ENCODE measurements at places on chromosomes 13 and 19.

DNA sequence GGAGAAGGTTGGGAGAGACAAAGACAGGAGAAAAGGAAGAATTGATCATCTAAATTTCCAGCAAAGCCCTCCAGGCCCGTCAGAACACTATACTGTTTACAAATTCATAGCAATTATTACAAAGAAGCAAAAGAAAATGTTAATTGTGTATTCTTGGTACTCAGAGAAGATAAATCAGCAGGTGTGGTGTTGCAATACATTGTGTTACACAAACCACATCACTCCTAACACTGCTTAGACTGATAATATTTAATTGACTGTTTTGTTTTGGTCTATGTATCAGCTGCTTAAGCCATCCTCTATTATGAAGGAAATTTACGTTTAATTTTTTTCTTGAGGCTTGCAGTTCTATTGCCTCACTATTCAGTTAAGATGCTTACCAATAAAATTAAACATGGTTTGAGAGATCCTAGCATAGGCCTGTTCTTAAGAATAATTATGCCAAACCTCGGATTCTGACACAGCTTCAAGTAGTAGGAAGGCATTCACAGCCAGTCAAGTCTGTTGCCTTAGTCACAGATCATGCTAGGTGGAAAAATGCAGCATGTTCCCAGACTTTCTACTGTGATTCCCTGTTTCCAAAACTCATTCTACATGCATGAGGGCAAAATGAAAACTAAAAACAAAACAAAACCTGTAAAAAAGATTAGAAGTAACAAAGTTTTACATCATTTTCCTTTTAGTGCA lies 129.2 kb downstream of the TBC1D4 start:
- no peak for DNase-seq

DNA sequence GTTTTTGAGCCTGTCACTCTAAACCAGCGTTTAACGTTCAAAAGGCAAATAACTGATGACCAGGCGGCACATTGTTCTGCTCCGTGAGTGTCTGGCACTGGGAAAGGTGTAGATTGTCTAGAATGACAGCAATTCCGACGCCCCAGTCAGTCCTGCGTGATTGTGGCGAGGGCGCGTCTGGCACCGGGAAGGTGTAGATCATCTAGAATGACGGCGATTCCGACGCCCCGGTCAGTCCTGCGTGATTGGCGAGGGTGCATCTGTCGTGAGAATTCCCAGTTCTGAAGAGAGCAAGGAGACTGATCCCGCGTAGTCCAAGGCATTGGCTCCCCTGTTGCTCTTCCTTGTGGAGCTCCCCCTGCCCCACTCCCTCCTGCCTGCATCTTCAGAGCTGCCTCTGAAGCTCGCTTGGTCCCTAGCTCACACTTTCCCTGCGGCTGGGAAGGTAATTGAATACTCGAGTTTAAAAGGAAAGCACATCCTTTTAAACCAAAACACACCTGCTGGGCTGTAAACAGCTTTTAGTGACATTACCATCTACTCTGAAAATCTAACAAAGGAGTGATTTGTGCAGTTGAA lies 26.1 kb upstream of the NDUFS7 start:
- DNase-seq = no peak

DNA sequence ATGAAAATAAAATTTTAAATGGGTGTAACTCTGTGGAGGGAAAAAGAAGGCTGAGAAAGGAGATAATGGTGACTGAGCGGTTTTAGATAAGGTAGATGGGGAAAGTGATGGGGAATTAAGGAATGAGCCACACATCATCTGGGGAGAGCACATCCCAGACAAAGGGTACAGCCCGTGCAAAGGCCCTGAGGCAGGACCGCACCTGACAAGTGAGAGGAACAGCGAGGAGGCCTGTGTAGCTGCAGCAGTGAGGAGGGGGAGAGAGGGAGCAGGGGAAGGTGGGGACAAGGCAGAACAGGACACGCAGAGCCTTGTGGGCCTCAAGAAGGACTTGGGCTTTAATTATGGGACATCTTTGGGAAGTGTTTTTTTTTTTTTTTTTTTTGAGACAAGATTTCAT lies 1.8 kb upstream of the CELF5 start:
- DNase-seq = no peak

DNA sequence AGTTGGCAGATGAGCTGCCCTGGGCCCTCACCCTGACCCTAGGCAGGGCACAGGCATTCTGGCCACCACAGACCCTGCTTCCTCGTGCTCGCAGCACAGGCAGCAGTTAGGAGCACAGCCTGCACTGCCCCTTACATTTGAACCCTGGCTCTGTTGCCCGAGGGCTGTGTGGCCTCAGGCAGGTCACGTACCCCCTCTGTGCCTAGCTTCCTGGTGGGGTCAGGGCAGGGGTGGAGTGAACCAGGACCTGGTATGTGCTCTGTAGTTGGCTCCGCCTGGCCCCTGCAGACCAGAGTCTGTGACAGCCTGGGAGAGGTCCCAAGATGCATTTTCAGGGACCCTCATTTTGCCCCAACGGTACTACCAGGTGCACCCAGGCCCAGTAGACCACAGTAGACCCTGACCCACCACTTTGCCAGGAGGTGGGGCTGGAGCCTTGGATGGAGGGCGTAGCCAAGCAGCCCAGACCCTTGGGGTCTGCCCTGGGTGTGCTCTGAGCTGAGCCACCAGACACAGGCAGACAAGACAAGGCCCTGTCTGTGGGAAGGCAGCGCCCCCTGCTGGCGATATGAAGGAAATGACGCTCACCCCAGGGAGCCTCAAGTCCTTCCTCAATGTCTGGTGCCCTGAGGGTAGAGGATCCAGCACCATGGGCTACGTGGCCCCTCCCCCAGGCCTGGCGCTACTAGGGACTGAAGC lies 9.1 kb downstream of the LYL1 start:
- peak; percentile 89 for DNase-seq

- DNase-seq = peak; percentile 12
Measured at GRCh38 chr13:98976338-98976737, 1.5 kb downstream of the DOCK9 start.

DNA sequence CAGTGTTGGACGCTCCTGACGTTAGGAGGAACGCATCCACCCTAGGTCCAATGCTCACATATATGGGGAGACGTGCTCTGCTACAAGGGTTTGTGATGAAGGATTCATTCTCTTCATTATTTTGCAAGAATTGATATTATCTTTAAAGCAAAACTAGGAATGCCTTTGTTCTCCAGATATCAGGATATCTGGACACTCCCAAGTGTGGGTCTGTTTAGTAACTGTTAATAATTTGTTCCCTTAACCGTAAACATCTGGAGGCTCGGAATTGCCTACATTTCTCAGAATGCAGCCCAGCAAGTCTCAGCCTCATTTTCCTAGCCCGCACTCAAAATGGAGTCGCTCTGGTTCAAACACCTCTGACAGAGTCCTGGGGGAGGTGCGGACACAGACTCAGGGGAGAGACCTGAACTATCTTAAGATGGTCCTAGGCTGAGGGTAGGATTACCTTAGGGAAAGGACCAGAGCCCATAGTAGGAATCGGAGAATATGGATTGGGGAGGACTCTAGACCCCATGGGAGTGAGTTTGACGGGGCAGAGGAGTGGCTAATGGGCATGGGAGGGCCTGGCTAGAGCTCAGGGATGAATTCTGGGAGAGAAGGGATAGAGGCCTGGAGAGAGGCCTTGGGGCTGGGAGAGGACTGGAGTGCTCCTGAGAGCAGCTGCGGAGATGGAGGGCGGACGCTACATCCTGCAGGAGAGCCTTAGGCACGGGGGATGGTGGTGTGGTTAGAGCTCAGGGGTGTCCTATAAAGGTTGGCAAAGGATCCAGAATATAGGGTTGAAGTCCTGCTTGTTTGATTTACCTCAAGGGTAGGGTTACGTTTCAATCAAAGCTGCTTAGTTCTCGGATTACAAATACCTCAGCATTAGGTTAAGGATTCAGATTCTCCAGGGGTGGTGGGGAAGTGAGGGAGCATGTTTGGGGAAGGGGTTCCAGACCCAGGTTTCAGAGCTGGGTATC lies 43.2 kb downstream of the ZNF331 start:
- no peak for DNase-seq

- no peak for DNase-seq
Measured at GRCh38 chr19:55601084-55601483, 996 bp downstream of the ZNF524 start.

GRCh38 chr19:11552666-11553372 lies 6.2 kb downstream of the ELOF1 start:
- no peak for DNase-seq

DNA sequence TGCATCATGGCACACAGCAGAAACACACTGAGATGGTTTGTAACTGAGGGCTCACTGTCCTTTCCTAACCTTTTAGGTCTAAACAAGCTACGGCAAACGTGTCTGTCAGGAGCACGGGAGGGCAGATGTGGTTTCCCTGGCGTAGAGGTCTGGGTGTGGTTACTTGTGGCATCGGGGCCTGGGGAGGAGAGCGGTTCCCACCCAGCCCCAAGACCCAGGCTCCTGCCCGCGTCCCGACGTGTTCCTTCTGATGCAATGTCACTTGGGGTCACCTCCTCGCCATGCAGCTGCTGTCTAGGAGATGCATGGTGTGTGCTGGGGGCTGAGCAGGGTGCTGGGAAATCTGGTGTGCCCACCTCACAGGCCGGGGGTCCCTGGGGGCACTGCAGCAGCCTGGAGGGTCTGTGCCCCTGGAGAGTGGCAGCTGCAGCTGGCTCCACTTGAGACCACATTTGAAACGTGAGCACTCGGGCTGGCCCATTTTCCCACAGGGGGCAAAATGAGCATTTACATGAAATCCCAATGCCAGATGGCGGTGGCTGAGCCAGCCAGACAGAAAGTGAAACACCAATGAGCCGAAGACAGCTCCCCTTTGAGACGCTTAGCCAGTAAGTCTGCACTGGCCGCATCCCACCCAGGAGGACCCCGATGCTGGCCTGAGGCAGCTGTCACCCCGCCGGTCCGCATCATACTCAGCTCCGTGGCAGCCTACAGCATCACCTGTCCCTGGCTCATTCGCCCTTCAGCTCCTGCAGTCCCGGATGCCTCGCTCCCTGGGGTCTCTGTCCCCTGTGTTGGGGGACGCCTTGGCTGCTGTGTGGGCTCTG lies 22.3 kb upstream of the MYDGF start:
- DNase-seq = no peak

DNA sequence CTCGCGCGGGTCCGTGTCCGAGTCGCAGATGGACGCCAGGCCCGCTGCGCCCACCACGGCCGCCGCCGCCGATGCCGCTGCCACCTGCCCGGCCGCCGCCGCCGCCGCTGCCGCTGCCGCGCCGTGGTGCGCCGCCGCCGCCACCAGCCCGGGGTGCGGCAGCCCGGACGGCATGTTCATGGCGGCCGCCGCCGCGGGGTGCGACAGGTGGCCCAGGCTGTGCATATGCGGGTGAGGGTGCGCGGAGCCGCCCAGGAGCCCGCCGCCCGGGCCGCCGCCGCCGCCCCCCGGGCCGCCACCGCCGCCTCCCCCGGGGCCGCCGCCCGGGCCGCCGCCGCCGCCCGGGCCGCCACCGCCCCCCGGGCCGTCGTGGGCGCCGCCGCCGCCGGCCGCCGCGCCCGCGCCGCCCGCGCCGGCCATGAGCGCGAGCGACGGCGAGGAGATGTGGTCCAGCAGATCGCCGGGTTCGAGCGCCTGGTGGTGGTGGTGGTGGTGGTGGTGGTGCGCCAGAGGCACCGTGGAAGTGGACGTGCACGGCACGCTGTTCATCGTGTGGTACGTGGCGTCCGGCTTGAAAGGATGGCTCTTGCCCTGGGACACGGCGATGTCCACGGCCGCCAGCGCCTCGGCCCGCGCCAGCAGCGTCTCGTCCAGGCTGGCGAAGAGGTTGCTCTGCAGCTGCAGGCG lies 1.3 kb downstream of the POU4F1 start:
- DNase-seq = no peak

DNA sequence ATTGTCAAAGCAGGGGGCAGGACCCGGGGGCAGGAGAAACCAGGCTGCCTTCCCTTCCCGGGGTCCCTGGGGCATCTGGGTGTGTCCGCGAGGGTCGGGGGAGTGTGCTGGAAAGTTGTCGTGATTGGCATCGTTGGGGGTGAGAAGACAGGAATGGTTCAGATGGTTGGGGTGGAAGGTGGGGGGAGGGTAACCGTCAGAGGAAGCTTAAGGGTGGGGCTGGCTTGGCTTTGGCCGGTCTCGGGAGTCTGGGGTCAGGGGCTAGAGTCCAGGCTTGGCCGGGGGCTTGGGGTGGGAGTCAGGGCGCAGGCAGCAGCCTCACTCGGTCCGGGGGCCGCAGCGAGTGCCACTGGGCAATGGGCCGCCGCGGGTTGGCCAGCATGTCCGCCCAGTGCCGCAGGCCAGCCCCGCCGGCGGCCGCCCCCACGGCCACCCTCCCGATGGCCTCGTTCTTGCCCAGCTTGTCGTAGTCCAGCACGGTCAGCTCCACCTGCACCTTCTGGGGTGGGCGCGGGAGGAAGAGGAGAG lies 6.8 kb upstream of the DNAAF3 start:
- DNase-seq = no peak

Data from CD14-positive monocyte (primary cell).